ENCODE measurements at places on chromosomes 5 and 9.

GRCh38 chr5:119168401-119168800 is 97.5 kb downstream of the DMXL1 start:
- DNase-seq: no peak

DNA sequence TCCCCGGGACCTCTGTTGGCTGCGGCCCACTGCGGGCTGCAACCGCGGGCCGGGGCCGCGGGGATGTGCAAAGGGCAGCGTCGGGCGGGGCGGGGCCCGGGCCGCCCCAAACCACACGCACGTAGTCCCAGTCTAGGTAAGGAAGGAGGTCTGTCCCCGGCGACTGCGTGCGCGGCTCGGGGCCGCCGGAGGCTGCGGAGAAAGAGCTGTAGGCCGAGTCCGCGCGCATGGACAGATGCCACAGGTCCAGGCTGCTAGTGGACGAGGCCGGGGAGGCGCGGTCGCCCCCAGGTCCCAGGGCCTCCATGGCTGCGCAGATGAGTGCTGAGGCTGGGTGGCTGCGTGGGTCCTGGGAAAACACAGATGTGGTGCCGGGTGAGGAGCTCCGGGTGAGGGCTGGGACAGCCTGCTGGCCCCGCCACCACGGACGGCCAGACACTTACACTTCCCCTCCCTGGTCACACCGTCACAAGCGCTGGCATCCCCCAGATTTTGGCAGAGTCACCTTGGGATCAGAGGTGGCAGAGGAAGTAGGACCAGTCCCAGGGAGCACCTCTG is 4.5 kb downstream of the SHROOM1 start:
- DNase-seq: no peak

DNA sequence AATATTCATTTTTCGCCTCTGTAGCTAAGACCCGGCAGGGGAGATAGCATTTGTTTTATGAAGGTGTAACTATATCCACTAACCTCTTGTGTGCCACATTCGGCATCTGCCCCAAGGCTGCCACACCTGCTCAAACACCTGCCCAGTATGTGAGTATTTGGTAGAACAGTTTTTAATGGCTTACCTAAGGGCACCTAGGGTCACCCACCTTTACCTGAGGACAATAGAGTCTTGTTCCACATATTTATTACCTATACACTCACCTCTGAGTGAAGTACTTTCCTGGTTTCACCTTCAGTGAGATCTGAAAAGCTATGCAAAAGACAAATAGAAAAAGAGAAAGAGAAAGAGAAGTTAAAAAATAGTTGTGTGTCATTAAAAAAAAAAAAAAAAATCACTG is 68.0 kb upstream of the PIP5K1B start:
- no peak for DNase-seq

- no peak for DNase-seq
Measured at GRCh38 chr9:110160123-110160522, 47.8 kb downstream of the C9orf152 start.

- no peak for DNase-seq
Measured at GRCh38 chr9:102461156-102461819, 533.8 kb upstream of the CYLC2 start.

DNA sequence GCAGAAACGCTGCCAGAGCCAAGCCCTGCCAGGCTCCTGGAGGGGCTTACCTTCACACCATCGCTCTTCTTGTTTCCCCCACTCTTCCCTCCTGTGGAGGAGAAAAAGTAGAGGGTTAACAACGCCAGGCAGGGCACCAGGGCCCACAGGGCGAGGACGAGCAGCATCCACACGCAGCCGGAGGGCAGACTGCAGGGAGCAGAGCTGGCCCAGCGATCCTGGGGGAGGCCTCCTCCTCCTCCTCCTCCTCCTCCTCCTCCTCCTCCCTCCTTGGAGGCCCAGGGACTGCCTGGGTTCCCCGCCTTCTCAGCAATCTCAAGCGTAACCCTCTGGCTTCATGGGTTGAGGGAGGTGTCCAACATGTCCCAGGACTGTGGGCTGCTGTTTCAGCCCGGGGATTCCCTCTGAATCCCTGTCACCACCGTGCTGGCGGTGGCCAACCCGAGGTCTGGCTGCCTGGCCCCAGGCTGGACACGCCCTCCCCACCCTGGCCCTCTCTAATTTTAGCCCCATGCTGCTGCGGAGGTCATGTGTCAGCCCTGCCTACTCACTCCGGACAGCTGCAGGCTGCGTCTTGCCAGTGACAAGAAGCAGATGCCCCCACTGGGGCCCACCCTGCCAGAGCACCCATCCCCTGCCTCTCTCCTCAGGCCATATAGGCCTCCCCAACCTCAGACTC is 44.3 kb downstream of the CAMK2A start:
- no peak for DNase-seq

DNA sequence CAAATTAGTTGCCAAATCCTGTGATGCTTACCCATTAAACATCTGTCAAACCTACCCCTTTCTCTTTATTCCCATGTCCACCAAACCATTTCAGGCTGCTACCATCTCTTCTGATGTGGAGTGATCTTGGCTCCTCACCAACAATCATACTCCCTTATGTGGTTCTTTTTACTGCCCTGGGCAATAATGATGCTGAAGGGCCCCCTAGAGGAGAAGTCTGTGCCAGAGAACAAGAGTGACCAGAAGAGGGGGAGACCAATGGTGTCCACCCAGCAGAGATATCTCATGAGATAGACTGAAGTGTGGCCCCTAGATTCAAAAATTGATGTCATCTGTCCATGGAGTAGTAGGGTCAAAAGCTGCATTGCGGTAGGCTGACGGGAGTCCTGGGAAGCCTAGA is 10.9 kb downstream of the LRRC70 start:
- DNase-seq: no peak

GRCh38 chr5:1155191-1156032 is 43.5 kb upstream of the SLC12A7 start:
- DNase-seq: no peak

GRCh38 chr5:1226839-1227581 is 1.8 kb downstream of the SLC6A18 start:
- DNase-seq: no peak

DNA sequence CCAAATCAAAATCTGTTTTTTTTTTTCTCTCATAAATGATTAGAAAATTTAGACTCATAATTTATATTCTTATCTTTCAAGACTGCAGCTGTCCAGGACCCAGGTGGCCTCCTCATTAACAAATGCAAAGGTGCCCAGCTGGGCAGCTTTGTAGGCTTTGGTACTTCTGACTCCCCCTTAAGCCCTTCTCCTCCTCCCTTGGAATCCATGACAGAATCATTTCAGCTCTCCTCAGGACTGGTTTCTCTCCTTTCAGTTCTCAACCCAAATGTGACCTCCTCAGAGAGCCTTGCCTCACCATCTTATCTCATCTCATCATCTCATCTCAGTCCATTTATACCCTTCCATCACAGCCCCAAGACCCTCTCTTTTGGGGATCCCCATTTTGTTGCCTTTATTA is 221.7 kb downstream of the KIAA0825 start:
- DNase-seq: no peak

DNA sequence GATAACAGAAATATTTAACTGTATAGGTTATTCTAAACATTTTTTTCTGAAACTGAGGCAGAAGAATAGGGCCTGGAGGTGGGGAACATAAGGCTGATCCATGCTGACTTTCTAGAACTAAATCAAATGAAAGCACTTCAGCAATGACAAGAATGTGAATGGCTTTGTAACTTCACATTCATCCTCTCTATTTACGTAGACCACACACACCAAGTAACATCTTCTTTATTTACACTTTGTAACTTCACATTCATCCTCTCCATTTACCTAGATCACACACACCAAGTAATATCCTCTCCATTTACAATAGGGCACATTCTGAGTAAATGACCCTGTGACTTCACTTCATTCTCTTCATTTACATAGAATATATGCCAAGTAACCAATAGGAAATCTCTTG is 251.8 kb upstream of the CDH9 start:
- DNase-seq: no peak

- no peak for DNase-seq
Measured at GRCh38 chr9:125323615-125324014, 62.0 kb downstream of the GAPVD1 start.

GRCh38 chr5:71778678-71779276 is 59.7 kb downstream of the CARTPT start:
- DNase-seq: no peak

DNA sequence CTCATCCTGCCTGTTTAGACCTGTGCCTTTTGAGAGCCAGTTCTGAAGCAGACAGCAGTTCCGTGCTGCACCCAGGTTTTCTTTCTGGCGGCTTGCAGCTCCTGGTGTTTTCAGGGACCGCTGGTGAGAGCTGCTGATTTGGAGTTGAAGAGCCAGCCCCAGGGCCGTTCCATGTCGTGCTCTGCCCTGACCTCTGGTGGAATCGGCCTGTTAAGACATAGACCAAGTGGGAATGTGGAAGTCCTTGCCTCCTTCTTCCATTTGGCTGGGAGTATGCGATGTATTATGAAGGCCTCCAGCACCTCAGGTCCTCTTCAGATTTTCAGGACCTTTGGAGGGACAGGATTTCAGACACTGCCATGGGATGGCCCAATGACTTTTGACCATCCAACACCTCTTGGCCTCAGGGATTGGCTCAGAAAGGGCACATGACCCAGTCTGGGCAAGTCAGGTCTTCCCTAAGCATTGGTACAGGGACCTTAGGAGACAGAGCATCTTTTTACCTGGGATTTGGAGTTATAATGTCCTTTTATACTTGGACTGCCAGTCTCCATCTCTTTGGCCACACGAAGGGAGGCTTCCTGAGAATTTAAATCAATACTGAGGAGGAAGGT is 136.1 kb upstream of the CLINT1 start:
- DNase-seq: no peak

DNA sequence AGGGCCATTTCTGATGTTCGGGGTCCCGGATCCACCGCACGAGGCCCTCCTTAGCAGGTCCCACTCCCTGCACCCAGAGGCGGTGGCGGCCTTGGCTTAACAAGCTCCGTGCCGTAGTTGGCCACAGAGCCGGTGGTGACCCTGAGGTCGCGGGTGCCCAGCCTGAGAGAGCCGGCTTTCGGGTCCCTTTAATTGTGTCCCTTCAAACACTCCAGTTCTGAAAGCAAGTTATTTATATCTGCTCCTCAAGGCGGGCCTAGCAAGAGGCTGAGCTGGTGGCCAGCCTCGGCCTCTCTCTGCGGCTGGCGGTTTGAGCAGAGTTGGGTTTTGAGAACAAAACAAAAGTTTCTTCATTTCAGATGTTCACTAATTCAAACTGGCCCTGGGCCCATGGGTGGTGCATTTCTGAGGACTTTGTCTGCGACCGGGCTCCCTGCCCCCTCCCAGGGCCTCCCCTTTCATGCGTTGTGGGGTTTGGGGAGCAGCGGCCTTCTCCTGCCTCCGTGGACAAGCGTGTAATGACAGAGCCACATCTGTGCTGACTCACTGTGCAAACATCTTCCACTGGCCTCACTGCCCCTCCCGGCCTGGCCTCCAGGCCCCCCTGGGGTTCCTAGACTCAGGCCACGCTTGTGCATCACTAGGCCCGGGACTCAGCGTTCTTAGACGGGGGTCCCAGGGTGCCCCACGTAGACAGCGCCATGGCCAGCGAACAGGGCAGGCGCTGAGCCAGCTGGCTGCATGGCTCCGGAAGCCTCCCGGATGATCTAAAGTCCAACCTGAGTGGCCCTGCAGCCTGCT is 49.4 kb upstream of the COL5A1 start:
- no peak for DNase-seq

GRCh38 chr5:180090098-180090768 is 18.7 kb upstream of the RNF130 start:
- DNase-seq: peak; percentile 70

- DNase-seq: no peak
Measured at GRCh38 chr9:132857616-132858342, 20.3 kb downstream of the AK8 start.

GRCh38 chr5:160438316-160439204 is 16.9 kb downstream of the PTTG1 start:
- peak; percentile 61 for DNase-seq

DNA sequence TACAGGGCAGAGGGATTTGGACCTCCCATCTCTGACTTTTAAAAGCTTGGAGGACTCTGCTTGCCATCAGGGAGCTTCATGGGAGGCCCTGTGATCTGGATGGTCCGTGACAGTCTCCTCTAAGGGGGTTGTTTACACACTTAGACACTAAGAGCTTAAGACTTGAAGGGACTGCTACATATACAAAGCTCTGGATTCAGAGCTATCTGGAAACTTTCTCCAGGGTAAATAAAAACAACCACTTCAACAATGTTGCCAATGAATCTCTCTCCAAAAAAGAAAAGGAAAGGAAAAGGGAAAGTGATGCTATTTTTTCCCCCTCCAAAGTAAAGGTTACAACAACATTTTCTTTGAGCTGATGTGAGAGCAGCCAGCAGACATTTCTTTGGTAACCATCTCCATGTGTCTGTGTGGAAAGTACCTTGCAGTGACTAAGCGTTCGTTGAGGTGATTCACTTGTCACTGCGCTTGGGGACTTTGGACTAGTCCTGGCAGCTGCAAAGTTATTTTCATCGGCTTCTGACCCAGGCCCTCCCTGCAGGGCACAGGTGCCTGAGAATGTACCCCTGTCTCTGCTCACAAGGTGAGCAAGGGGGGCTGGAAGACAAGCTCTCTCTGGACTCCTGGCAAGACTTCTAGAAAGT is 262.1 kb upstream of the KLF4 start:
- DNase-seq: peak; percentile 58

DNA sequence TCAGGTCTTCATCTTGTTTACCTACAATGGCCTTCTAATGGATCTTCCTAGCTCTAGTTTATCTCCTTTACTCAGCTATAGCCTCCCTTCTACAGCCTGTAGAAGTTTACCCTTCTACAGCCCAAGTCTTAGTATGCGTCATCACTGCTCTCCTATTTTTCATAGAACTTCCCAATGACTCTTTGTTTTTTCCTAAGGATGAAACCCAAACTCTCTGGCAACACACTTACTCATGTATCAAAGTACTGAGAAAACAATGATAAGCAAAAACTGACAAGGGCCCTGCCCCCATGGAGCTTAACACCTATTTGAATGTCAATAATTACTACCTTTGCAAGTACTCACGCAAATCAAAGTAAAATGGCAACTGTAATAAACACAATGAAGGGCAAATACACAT is 33.7 kb downstream of the LEAP2 start:
- DNase-seq: no peak

GRCh38 chr5:79695526-79695925 is 5.9 kb downstream of the CMYA5 start:
- no peak for DNase-seq

- DNase-seq: no peak
Measured at GRCh38 chr5:65961633-65962032, 35.3 kb downstream of the ERBIN start.

DNA sequence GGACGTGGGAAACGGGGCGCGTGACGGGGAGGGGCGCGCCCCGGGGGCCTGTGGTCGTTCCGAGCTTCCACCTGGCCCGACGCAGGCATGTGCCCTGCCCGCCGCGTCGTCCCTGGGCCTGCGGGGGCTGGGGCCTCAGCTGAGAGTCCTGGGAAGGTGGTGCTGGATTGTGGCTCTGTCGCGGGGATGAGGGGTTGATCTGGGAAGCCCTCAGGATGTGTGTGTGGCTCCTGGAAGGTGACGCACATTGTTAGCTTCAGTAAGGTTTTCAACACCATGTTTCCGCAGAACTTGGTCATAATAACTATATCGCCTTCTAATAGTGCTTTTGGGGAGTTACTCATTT is 589.1 kb downstream of the MTRR start:
- DNase-seq: no peak
